ENCODE measurements at places on chromosomes 7 and 10.
A peak's percentile ranks its signal among the peaks of the same experiment; 100 is the strongest.

GRCh38 chr10:111319866-111320265 lies 243.0 kb downstream of the ADRA2A start:
- DNase-seq = no peak

- no peak for DNase-seq
These were observed 48.4 kb downstream of the UNC5B start for GRCh38 chr10:71260622-71261325.

- no peak for DNase-seq
These were observed 39.3 kb upstream of the GGCT start for GRCh38 chr7:30543813-30544525.

- DNase-seq = no peak
These were observed 133.6 kb downstream of the SDK1 start for GRCh38 chr7:3434611-3435010.

GRCh38 chr7:129468087-129468486 lies 33.9 kb downstream of the STRIP2 start:
- DNase-seq = no peak

GRCh38 chr10:17250736-17251135 lies 22.7 kb downstream of the VIM start:
- no peak for DNase-seq

- DNase-seq = no peak
These were observed 8.7 kb downstream of the ZNF37A start for GRCh38 chr10:38102880-38103279.

- DNase-seq = no peak
These were observed 799.9 kb downstream of the TNS3 start for GRCh38 chr7:46781901-46782439.

DNA sequence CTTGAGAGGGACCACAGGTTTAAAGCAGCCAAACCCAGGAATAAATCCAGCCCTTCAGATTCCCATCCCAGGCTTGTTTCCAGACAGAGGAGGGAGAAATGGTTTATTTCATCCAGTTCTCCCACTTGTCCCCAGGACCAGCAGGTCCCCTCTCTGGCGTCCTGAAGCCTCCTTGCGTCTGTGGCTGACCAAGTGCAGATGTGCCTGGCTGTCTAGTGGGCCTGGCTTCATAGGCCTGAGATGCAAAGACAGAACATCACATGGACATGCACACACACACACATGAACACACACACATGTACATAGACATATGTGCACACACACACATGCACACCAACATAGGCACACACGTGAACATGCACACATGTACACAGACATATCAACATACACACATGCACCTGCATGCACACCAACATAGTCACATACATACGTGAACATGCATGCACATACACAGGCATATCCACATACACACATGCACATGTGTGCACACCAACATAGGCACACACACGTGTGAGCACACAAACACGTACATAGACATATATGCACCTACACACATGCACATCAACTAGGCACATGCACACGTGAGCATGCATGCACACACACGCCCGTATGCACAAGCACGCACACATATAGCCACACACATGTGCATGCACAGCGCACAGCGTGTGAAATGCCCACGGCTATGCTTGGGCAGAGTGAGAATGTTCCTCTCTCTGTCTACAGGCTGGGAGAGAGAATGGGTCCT lies 10.7 kb downstream of the FOXL3 start:
- no peak for DNase-seq

GRCh38 chr7:102953406-102953805 lies 40.6 kb downstream of the LRRC17 start:
- no peak for DNase-seq

DNA sequence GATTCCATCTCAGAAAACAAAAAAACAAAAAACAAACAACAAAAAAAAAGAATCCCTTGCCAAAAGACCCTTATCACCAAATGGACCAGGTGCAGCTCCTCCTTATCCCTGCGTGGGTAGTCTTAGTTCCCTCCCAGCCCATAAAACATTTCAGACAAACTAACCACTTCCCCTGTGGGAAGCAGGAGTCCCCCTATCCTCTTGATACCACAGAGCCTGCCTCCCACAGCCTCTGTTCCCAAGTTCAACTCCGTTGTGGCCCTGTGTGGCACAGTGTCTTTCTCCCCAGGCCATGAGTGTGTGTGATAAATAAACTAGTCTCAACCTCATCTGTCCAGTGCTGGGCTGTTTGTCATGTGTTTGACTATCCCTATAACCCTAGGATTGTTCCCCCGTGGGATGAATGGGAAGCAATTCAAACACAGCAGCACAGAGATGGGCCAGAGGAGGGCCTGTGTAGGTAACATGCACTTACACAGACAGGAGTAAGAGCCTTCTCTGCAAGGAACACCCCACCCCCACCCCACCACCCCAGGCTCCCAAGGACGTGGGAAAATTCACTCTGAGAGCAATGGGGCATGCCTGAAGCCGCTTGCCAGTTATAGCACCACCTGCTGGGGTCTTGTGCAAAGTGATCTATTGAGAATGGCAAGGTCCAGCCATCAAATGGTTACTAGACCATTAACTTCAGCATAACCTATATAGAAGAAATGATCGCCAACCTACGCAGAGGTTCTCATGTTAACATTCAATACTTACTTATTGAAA lies 147.1 kb upstream of the GHITM start:
- DNase-seq = no peak

DNA sequence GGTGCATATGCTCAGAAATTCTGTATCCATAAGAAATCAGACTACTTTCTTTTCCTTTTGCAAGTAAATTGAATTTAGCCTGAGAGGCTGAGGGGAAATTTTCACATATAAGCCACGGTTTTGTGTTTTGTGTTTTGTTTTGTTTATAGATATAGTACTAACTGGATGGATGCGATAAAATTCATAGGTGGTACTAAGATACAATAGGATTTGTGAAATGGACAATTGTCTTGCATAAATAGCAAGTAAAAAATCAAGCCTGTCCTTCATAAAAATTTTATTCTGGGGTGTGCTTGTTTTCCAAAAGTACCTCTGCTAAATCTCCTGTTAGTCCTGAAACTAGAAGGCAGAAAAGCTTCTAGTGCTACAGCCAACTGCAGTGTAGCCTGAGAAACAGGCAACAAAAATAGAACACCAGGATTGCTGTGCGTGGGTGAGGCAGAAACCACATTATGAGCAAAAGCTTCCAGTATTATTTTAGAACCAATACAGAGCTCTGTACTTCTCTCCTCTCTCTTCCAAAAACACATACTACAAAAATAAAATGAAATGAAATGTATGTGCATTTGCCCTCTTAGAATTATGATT lies 634 bp upstream of the HDAC9 start:
- DNase-seq = peak; percentile 23

- DNase-seq = no peak
These were observed 51.4 kb downstream of the BTAF1 start for GRCh38 chr10:91974960-91975359.

GRCh38 chr10:29798921-29799690 lies 164.3 kb upstream of the SVIL start:
- DNase-seq = no peak

DNA sequence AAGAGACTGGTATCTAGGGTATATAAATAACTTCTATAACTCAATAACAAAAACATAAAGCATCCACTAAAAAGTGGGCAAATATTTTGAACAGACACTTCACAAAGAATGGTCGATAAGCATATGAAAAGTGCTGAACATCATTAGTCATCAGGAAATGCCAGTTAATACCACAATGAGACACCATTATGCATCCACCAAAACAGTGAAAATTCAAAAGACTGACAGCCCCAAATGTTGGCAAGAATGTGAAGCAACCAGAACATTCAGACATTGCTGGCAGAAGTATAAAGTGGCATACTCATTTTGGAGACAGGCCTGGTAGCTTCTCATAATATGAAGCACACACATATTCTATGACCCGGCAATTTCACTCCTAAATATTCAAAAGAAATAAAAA lies 26.5 kb upstream of the GSAP start:
- DNase-seq = no peak
